Left renal pelvis (tissue), 4 donors: ENCODE measurements at places on chromosomes 16 and 17.

GRCh38 chr17:79113699-79114457, 39.3 kb downstream of the ENGASE start:
- no peak for DNase-seq

GRCh38 chr16:78773291-78773702, 673.8 kb downstream of the WWOX start:
- no peak for DNase-seq

- DNase-seq, result no peak
These were observed 3.2 kb downstream of the FBXO31 start for GRCh38 chr16:87380403-87380802.

GRCh38 chr17:15039366-15039765, 225.8 kb downstream of the PMP22 start:
- DNase-seq, result no peak

- DNase-seq, result no peak
These were observed 36.9 kb downstream of the SNTB2 start for GRCh38 chr16:69223882-69224281.

- DNase-seq, result no peak
These were observed 71.9 kb downstream of the ABR start for GRCh38 chr17:1107777-1108477.

- DNase-seq, result no peak
These were observed 164.8 kb upstream of the FOXF1 start for GRCh38 chr16:86345516-86345915.

GRCh38 chr16:88415713-88416323, 33.1 kb downstream of the ZNF469 start:
- no peak for DNase-seq

DNA sequence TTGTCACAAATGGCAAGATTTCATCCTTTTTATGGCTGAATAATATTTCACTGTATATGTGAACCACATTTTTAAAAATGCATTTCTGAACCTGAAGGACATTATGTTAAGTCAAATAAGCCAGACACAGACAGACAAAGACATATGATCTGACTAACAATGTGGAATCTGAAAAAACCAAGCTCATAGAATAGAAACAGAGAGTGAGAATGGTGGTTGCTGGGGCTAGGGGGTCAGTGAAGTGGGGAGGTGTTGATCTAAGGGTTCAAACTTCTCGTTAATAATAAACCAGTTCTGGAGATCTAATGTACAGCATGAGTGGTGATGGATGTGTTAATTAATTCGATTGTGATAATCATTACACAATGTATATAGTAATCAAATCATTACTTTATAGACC, 475.1 kb downstream of the WWOX start:
- no peak for DNase-seq

GRCh38 chr16:55283812-55284717, 39.9 kb upstream of the IRX6 start:
- DNase-seq, result no peak

GRCh38 chr17:79547586-79547985, 63.3 kb downstream of the RBFOX3 start:
- DNase-seq, result no peak

DNA sequence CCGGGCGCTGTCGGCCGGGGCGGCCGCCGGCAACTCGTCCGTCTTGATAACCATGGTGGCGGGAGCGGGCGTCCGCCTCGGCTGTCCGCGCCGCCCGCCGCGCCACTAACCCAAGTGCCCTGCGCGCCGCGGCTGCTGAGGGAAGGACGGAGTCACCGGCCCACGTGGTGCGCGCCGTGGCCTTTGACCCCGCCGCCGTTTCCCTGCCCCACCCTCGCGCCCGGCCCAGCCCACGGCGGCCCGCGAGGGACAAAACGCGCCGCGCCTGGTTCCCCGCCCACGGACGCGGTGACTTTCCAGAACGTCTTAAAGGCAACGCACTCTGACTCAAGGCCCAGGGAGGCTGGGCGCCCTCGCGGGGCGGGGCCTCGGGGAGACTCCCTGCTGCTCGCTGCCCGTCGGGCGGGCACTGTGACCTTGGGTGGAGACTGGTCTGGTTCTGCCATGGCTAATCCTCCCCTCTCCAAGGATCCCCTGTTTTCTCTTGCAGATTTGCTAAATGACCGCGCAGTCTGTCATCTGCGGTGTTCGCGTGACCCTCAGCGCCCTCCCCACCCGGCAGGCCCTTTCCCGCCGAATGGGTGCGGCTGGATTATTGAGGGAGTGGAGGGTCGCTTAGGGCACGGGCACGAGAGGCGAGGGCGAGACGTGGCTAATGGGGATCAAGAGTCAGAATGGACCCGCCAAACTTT, at the start of gene CLUH:
Gene CLUH (minus strand): TSS at position 157 of the 692 bp plus-strand sequence. CDS start 103 bp downstream, at position 54.
- peak; percentile 89 for DNase-seq

DNA sequence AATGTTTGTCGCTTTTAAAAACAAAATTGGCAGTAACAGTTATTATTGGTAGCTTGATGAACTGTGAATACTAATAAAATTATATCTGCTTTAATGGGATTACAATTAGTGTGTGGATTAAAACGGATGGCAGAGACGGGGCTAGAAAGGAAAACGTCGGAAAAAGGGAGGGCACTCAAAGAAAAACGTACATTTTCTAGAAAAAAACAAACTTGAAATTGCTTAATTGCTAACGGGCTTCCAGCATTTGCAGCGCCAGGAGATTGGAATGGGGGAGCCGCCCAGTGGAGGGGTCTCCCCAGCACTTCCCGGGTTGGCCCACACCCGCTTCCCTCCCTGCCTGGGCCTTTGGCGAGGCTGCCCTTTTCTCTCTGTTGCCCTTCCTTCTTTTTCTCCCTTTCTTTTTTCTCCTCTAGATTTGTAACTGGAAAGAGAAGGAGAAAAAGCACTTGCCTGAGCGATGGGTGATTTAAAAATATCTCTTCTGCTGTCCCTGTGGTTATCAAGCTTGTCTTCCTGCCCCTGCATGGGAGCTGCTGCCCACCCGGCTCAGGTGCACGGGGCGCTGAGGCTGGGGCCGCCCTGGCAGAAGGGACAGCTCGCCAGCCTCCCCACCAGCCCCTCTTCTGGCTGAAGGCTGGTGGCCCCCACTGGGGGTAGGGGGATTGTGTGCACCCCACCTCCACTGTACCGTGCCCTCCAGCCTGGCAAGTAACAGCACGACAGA, 5.9 kb downstream of the BAHCC1 start:
- no peak for DNase-seq

- DNase-seq, result no peak
These were observed 49.6 kb upstream of the AMZ2 start for GRCh38 chr17:68197997-68198930.

- no peak for DNase-seq
These were observed 81.1 kb downstream of the FTO start for GRCh38 chr16:53785044-53785443.

DNA sequence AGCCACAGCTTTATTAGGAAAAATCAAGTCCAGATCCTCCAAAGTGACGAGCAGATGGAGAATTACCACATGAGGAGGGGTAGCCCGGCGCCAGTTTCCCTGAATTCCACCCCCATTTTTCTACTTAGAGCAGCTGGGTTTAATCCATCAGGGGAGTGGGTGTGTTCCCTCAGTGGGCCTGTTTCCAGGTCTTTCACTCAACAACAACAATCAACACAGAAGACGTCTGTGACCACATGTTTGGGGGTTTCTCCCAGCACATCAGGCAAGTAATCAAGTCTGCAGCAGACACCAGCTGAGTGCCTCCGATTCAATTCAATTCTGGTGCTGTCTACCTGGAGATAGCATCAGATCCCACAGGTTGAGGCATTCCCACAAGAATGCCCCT, 6.8 kb downstream of the SLC6A2 start:
- peak; percentile 52 for DNase-seq

- DNase-seq, result no peak
These were observed 27.5 kb downstream of the AXIN2 start for GRCh38 chr17:65533852-65534457.

DNA sequence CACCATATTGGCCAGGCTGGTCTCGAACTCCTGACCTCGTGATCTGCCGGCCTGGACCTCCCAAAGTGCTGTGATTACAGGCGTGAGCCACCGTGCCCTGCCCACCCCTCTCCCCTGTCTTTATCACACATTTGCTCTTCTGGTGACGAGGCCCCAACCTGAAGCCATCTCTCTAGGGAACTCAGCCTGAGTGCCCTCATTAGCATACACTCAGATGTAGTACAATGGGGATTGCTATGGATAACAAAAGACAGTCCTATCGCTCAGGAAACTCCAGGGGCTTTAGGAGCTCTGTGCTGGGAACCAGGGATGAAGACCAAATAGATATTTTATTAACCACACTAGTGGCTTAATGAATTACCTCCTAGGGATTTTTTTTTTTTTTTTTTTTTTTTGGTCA, 100.7 kb downstream of the MARF1 start:
- no peak for DNase-seq

DNA sequence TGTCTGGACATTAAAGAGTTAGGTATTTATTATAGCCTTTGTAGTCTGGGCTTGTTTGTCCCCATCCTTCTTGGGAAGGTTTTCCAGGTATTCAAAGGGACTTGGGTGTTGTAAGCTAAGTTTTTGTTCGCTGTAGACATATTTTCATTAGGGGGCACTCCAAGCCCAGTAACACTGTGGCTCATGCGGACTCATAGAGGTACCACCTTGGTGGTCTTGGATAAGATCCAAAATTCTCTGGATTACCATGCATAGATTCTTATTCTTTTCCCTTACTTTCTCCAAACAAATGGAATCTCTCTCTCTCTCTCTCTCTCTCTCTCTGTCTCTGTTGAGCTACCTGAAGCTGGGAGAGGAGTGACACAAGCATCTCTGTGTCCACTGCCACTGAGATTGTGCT, 48.9 kb downstream of the ERCC4 start:
- no peak for DNase-seq

GRCh38 chr17:72184805-72185204, 64.0 kb downstream of the SOX9 start:
- no peak for DNase-seq

DNA sequence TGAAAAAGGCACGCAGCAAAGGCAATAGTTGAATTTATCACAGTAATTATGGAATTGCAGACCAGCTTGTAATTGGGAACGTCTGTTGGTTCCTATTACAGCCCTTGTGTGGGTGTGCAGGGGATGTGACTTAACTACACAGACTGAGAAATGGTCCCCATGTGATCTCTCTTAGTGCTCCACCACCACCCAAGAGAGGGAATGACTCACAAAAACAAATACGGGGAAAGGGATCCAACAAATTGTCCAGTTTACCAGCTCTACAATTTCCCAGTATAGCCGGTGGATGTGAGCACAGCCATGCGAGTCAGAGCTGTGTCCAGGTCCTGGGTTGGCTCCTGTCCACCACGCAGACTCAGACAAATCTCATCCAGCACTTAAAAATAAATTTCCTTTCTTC, 337.9 kb downstream of the GRIN2A start:
- DNase-seq, result no peak

GRCh38 chr16:89864527-89864820, 8.9 kb upstream of the TCF25 start:
- DNase-seq, result no peak

- no peak for DNase-seq
These were observed 4.2 kb downstream of the CPSF4L start for GRCh38 chr17:73257516-73257915.

- no peak for DNase-seq
These were observed 14.3 kb upstream of the NUBP1 start for GRCh38 chr16:10729104-10730048.

DNA sequence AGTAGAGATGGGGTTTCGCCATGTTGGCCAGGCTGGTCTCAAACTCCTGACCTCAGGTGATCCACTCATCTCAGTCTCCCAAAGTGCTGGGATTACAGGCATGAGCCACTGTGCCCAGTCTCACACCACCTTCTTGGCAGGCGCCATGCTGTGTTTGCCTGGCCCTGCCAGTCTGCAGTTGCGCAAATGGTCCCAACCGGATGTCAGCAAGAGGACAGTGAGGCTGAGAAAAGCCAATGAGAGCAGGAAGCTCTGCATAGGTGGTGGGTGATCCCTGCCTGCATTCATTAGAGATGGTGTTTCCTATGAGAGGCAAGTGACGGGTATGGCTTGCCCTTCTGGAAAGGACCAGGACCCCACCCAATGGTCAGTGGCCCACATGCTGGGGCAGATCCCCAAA, 59.3 kb downstream of the PECAM1 start:
- DNase-seq, result no peak

DNA sequence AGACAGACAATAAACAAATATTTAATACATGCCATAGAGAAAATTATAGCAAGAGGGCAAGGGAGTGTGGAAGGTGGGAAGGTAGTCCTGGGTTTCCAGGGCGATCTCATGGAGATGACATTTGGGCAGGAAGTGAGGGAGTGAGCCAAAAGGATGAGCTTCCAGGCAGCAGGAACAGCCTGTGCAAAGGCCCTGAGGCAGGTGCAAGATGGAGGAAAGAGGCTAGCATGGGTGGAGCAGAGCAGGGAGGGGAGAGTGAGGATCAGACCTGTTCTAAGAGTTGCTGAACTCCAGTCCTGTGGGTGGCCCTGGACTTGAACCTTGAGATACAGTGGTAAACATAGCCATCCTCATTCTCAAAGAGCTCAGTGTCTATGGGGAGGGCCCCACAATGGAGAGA, 94.7 kb downstream of the MGAT5B start:
- no peak for DNase-seq

DNA sequence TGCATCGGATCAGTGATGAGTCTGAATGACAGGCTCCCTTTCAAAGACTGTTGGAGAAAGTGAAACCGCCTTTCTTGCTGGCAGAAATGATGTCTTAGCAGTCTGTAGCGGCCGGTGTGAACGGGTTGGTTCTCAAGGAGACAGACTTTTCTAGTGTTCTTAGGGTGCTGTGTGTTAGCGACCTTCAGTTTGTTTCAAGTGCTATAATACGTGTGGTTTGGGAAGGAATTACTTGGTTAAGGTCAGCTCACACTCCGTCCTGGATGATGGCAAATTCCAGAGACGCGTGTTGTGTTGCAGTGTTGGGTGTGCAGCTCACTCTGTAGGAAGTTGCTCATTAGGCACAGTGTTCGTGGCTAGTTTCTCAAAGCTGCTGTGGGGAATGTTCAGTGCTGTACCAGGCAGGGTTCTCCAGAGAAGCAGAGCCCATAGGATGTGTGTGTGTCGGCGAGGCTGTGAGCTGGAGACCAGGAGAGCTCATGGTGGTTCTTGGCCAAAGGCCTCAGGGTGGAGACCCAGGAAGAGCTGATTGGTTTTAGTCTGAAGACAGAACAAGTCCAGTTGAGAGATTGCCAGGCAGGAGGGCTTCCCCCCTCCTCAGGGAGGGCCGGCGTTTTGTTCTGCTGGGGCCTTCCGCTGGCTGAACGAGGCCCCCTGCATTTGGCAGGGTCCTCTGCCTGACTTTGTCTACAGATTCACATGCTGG, 37.6 kb downstream of the ZNF750 start:
- no peak for DNase-seq

GRCh38 chr16:48905632-48906505, 295.9 kb upstream of the N4BP1 start:
- DNase-seq, result no peak
